ENCODE measurements at places on chromosomes 7 and 10. TPM values are rescaled to one million over a fixed set of nuclear protein-coding genes. Genes with fewer than 3 reads are reported as not detected.

PLA2G12B gene
- polyA plus RNA-seq = not detected

SRGN gene
- polyA plus RNA-seq = 910 TPM

NRG3 gene
- not detected for polyA plus RNA-seq

NEBL gene
- not detected for polyA plus RNA-seq

CCDC146 gene
- polyA plus RNA-seq = 1.7 TPM

ARHGEF5 gene
- polyA plus RNA-seq = not detected

ANKRD2 gene
- polyA plus RNA-seq = not detected

CELF2 gene
- polyA plus RNA-seq = 64.2 TPM

CACNB2 gene
- polyA plus RNA-seq = 0.21 TPM

CPEB3 gene
- 1.1 TPM for polyA plus RNA-seq

MBL2 gene
- not detected for polyA plus RNA-seq

GRCh38 chr10:117464176-117464575 lies 78.4 kb upstream of the EMX2 start:
- DNase-seq = no peak

DNA sequence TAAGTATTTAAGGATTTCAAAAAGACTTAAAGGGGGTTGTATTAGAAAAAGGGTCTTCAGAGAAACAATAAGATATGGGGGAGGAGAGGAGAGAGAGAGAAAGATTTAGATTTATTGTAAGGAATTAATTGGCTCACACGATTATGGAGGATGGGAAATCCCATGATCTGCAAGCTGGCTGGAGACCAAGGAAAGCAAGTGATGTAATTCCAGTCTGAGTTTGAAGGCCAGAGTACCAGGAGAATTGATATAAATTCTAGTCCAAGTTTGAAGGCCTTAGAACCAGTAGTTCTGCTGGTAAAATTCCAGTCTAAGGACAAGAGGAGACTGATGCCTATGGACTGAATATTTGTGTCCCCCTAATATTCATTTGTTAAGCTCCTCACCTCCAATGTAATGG lies 20.6 kb upstream of the SLC13A1 start:
- DNase-seq = no peak

DNA sequence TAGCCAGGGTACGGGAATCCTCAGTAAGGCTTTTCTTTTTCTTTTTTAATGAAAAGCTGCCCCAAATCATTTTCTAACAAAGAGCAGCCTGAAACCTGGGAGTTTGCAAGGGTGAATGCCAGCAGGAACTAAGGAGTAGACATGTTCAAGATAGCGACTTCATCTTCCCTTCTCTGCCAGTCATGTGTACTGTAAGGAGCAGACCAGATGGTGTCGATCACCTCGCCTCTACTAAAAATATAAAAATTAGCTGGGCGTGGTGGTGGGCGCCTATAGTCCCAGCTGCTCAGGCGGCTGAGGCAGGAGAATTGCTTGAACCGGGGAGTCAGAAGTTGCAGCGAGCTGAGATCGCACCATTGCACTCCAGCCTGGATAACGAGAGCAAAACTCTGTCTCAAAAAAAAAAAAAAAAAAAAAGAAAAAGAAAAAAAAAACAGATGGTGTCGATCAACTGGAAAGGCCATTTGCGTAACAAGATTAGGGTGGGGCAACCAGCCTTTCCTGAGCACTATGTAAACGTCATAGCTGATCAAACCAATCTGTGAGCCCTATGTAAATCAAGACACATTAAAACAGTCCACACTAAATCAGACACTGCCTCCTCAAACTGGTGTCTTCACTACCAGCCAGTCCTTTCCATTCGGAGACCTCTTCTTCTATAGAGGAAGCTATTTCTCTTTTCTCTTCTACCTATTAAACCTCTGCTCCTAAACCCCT lies 33.8 kb downstream of the NOLC1 start:
- DNase-seq = no peak

DNA sequence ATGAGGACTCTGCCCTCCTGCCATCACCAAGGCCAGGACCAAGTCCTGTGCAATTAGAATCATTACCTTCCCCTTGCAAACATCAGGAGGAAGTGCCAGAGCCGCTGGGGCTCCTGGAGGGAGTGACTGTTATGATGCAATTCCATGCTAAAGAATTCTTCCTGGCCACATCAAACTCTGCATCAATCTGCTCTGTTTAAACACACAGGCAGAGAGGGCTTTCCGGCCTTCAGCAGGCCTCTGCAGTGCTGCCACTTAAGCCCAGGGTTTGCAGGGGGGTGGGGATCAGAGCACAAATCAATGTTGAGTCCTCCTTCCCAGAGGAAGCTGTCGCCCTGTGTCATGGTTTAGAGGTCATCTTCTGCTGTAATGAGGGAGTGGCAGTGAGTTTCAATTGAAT lies 58.1 kb downstream of the CTBP2 start:
- DNase-seq = no peak

GRCh38 chr7:151762583-151763245 lies 114.2 kb downstream of the PRKAG2 start:
- DNase-seq = no peak

- no peak for DNase-seq
These were observed 1014.7 kb downstream of the NRG3 start for GRCh38 chr10:82889728-82890127.

GRCh38 chr10:101920546-101920945 lies 76.9 kb upstream of the KCNIP2 start:
- no peak for DNase-seq

GRCh38 chr7:110417611-110418010 lies 673.3 kb upstream of the LRRN3 start:
- no peak for DNase-seq

GRCh38 chr10:133159950-133160825 lies at the start of gene KNDC1:
Gene KNDC1, plus strand, starts transcription at chr10:133160219. Its CDS starts 249 bp downstream, at chr10:133160468.
- no peak for DNase-seq

DNA sequence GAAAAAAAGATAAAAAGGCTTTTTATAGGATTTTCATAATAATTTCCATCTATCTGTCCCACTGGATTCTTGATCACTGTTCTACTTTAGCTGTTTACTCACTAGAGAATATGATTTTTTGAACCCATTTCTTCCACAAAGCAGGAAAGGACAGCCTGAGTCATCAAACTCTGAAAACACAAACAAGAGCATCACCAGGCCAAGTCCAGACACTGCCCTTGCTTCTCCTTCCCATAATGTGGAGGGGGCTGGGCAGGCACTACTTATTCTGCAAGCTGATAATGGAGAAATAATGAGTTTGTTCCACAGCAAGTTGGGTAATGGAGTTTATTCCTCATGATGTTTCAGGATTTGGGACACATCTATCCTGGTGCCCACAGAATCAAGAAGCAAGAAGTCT lies 13.0 kb upstream of the KCNIP2 start:
- DNase-seq = no peak

DNA sequence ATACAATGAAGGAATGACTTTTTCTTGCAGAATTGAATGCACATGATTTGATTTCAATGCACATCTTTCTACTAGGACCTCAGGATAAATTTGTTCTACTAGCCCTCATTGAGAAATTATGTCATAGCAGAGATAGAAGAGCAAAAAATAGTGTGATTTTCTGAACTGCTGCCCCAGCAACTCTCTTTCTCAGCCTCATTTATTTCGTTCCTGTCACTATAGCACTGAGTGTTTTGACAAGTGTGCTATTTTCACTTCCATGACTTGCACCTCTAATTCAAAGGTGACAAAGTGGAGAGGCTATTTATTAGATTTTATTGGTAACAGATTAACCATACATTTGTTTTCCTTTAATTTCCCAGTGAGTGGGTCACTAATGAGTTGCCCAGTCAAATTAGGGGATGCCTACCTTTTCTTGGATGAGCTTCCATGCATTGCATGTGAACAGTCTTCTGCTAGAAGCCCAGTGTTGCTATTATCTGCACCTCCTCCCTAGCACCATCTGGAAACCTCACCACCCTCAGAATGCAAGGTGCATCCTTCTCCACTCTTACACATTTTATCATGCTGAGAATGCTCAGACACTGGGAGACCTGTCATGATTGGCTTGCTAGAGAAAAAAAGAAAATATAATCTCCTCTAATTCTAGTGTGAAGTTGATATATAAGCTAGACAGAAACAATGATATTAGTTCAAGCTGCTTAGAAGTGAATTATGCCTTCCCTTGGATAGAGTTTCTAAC lies 119.6 kb upstream of the CTTNBP2 start:
- DNase-seq = no peak

DNA sequence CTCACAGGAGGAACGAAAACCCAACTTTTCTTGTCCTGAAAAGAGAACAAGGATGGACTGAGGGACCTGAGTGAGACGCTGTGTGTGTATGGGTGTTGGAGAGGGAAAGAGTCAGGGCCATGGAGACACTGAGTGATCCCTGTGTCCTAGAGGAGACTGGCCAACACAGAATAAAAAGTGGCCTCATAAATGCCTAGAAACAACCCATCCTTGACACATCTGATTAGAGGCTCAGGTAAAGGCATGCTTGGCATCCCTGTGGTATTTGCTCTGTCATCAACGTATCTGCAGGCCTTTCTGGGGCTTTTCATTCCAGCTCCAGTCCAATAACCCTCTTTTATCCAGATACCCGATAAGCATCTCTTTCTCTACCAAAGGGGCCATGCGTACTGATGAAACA lies 86.3 kb downstream of the FGFR2 start:
- DNase-seq = no peak

- no peak for DNase-seq
These were observed 10.7 kb downstream of the FGL2 start for GRCh38 chr7:77188731-77189437.

- no peak for DNase-seq
These were observed 861.3 kb downstream of the NRG3 start for GRCh38 chr10:82736305-82736704.

- DNase-seq = no peak
These were observed 40.8 kb upstream of the NKX6-2 start for GRCh38 chr10:132826524-132827422.

GRCh38 chr7:30760514-30761213 lies 8.7 kb downstream of the INMT start:
- DNase-seq = no peak

- no peak for DNase-seq
These were observed 26.0 kb upstream of the GPR146 start for GRCh38 chr7:1018334-1018695.
